ENCODE measurements at places on chromosomes 7 and 10. TPM values are rescaled to one million over a fixed set of nuclear protein-coding genes. Genes with fewer than 3 reads are reported as not detected.

CLRN3 gene
- total RNA-seq = not detected

CYP2C19 gene
- not detected for total RNA-seq

ZCWPW1 gene
- 0.94 TPM for total RNA-seq

MYL10 gene
- total RNA-seq = not detected

FXYD4 gene
- not detected for total RNA-seq

MBLAC1 gene
- 1.4 TPM for total RNA-seq

LIPF gene
- total RNA-seq = not detected

NPFFR1 gene
- total RNA-seq = not detected

MKX gene
- 0.08 TPM for total RNA-seq

H2BK1 gene
- total RNA-seq = not detected

ARMC3 gene
- not detected for total RNA-seq

DNAJC12 gene
- total RNA-seq = 3.0 TPM

EPO gene
- total RNA-seq = not detected

Measured in smooth muscle cell of the coronary artery (primary cell).